ENCODE measurements at places on chromosomes 7 and 10.

- no peak for DNase-seq
Measured at GRCh38 chr7:43533801-43534479, 49.0 kb upstream of the STK17A start.

GRCh38 chr10:2798336-2799022, 268.9 kb upstream of the PFKP start:
- no peak for DNase-seq

- no peak for DNase-seq
Measured at GRCh38 chr10:123842692-123843385, 48.8 kb downstream of the CPXM2 start.

DNA sequence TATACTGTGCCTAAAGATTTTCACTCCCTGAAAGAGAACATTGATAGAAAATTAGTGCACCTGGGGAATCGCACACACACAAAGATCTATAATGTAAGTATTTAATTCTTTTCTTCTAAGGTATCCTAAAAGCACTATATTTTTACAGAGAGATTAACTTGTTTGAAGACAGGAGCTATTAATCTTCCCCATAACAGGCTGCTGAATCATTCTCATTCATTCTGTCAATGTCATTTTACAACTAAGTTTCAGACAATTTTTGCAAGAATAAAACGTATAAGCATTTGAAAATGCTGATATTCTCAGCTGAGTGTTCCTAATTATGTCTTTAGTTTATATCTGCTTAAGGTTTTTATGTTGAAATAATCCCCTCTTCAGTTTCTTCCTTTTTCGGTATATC, 776.7 kb downstream of the NXPH1 start:
- no peak for DNase-seq

- no peak for DNase-seq
Measured at GRCh38 chr7:148695953-148696352, 2.8 kb upstream of the CUL1 start.

- no peak for DNase-seq
Measured at GRCh38 chr7:129889133-129889844, 63.5 kb downstream of the UBE2H start.

DNA sequence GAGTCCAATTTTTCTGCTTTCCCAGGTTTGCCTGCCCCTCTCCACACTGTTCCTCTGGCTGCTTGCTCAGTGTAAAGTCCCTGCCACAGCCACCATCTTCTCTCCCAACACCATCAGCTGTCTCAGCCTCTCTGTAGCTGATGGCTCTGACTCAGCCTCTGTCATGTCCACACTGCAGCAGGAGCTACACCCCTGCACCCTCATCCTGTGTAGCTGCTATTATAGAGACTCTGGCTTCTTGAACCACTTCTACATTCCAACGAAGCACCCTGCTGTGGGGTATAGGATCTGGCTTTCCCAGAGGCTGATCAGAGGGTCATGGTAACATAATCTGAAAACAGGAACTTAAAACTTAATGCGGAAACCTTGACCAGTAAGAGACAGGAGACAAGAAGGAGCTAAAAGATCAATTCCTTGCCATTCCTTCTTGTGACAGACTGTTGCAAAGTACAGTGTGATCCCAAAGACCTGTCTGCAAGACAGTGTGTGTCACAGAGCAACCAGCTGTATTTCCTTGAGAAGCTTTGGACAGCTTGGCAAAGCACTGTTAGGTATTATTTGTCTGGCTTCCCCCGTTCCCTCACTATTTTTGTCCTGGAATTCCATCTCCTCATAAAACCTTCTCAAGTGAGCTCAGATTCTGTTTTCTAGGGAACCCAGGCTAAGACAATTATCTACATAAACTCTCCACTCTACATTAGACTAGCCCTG, 42.3 kb downstream of the NRCAM start:
- no peak for DNase-seq

DNA sequence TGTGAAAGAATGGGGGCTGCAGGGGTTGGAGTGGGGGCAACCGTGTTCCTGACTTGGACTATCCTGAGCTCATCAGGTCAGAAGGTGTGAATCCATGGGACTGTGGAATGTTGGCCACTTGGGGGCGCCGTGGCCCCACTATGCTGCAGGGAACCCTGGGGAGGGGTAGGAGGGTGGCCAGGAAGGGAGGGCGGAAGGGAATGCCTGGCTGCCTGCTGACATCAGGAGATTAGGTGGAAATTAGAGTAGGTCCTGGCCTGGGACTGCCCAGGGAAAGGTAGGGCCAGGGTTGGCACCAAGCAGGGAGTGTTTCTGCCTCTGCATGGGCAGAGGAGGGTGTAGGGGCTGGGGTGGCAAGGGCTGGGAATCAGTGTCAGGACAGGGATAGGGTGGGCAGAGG, 65.8 kb upstream of the PRSS58 start:
- no peak for DNase-seq

DNA sequence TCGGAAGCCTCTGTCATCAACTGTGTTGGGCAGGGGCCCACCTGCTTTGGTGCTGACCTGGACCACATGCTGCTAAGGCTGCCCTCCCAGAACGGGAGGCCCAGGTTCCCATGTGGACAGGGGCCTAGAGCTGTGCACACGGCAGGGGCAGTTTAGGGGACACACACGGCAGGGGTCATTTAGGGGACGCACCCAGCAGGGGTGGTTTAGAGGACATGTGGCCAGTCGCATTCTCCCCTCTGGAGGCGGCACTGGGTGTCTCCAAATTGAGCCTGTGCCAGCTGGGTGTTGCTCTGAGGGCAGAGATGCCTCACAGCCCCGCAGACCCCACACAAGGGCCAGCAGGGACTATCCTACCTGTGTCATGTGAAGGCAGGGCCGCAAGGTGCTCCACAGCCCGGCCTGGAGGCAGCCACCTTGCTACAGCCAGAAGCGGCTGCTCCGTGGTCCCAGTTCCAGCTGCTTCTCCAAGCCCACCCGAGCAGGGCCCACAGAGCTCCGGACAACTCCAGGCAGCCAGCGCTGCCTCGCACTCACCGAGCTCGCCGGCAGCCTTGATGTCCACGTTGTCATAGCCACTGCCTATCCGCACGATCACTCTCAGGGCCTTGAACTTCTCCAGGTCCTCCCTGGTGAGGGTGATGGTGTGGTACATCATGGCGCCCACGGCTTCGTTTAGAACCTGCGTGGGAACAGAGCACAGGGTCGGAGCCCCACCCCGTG, 60.7 kb downstream of the ZRANB1 start:
- DNase-seq = no peak

DNA sequence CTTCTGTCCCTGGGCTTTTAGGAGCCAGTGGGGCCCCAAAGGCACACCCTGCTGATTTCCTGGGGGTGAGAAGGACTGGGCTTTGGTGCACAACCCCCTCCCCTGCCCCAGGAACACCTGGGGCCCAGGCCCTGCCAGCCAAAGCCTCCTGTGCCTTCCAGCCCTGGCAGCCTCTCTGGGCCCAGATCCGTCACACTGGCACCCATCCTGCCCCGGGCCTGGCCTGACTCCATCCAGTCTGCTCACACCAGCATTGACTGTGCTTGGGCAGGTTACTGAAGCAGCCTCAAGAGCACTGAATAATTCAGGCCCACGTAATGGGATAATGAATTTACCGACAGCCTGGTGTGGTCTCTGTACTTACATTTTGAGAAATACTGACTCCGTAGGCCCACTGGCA, 12.0 kb upstream of the COMTD1 start:
- no peak for DNase-seq

DNA sequence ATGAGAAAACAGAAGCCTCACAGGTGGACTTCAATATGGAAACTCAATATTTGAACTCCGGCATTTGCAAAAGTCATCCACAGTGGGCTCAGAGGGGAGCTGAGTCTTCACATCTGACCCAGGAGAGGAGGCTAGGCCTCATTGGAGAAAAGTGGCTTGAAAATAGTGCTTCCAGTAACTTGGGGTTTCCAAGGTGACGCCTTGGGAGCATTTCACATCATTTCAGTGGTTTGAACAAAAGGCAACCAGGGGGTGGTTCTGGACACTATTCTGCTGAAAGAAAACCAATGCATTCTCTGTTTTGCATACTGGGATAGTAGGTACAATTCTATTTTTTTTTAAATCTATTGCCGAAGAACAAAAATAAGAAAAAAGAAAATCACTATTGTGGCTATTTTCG, 599.2 kb upstream of the POM121L12 start:
- no peak for DNase-seq

DNA sequence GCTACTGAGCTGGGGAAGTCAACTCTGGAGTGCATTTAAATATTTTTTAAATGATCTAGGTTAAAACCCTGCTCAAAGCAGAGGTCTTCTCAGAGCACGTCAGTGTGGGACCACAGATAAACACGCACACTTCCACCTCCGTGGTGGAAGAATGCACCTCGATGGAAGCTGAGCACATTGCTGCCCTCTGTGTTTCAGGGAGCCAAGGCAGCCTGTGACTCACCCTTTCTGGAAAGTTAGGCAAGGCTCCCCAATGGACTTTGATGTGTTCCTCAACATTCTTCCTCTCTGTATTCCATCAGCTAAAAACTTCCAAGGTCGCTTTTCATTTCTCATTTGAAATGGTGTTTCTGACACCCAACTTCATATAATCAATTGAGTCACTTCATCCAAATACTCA, 170.8 kb upstream of the KMT2E start:
- DNase-seq = no peak

- DNase-seq = no peak
Measured at GRCh38 chr7:48822138-48822537, 102.2 kb upstream of the CDC14C start.

GRCh38 chr10:97081621-97082235, 104.0 kb downstream of the SLIT1 start:
- peak; percentile 22 for DNase-seq

DNA sequence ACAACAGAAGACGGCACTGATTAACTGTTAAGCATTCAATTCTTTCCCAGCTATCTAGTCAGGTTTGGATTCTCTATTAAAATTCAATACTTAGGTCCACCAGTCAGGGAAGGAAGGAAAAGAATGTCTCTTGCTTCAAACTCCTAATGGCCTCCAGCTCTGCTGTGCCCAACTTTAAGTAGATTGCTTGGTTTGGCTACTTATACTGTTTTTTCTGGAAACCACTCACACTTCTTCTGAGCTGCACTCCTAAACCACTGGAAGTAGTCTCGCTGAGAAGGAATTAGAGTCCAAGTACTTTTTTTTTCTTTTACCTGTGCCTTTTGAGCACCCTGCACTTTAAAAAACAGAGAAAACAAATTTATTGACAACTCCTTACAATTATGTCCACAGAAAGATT, 26.7 kb upstream of the COL1A2 start:
- DNase-seq = no peak

DNA sequence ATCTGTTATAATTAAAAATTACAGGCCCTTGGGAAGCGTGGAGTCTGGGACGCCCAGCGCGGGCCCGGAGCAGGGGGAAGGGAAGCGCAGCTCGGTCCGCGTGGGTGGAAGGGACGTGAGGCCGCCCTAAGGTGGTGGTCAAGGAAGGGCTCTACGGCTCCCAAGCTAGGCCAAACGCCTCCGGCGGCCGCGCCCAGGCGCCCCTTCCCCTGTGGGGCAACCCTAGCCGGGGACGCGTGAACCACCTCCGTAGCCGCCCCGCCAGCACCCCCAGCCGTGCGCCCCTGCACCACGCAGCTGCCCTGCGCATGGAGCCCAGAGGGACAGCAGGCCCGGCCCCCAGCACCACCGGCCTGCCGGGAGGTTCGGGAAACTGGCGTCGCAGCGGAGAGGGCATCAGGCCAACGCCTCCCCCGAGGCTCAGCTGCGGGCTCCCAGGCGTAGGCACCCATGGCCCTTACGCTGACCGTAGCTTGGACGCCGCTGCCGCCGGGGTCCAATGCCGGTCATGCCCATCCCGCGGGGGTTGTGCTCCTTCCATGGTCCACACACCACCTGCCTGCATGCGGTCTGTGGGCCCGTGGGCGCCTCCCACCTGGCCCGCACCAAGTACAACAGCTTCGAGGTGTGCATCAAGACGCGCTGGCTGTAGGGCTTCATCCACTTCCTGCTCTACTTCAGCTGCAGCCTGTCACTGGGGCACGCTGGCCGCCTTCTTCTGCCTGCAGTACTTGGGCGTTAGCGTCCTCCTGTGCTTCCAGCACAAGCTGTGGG, 166.7 kb downstream of the SEPTIN7 start:
- DNase-seq = no peak

- no peak for DNase-seq
Measured at GRCh38 chr7:69250958-69251357, 347.3 kb upstream of the AUTS2 start.

GRCh38 chr7:30618961-30619360, 24.3 kb downstream of the GARS1 start:
- DNase-seq = no peak

DNA sequence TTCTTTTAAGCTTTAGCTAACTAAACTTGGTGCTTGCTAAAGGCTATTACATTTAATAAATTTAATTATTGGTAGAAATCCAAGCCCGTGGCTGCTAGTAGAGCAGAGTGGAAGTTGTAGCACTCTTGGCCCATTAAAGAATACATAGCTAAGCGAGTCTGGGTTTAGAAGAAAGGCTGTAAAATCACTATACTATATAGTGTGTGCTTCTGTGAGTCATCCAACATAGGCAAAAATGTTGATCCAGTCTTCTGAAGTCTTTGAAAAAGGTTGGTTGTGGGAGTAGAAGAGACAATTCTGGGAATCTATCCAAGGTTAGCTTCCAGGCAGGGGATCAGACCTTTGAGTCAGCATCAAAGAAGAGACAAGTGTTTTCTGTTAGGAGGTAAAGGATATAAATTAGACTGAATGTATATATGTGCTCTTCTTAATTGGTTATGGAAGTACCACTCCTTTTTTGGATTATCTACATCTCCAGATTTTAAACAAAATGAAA, 664.2 kb downstream of the NXPH1 start:
- no peak for DNase-seq

DNA sequence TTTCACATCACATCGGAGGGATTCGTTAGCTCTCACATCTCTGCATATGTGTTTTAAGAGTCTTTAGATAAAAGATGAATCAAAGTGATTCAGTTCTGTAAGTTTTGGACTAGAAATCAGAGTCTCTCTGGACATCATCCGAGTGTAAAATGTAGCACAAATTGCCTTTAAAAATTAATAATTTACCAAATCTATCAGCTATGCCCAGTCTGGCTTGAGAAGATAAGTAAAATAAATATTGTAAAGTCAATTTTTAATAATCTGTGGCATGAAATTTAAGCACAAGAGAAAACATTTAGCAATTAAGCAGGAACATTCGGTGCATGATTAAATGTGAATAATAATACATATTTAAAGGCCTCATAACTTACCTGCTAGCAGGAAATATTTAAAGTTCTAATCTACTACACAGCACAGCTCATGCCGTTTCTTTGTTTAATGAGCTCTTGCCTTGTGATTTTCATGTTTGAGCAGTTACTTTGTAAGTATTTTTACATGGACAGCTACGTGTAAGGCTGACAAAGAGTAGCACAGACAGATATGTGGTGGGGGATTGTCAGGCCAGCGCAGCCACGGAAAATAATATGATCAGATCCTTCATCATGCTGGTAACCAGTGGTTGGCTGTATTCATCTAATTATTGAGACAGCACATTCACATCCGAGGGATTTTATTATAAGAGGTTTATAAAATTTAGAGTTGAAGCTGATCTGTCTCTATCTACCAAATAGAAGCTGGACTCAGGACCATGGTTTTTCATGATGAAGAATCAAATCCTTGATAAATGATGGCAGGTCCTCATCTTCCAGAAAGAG, 317.3 kb downstream of the ADARB2 start:
- DNase-seq = no peak

Data from HL-60 (cell line).